ENCODE measurements at places on chromosomes 11 and 22.

- DNase-seq = no peak
These were observed 18.1 kb downstream of the NPAT start for GRCh38 chr11:108204376-108204775.

DNA sequence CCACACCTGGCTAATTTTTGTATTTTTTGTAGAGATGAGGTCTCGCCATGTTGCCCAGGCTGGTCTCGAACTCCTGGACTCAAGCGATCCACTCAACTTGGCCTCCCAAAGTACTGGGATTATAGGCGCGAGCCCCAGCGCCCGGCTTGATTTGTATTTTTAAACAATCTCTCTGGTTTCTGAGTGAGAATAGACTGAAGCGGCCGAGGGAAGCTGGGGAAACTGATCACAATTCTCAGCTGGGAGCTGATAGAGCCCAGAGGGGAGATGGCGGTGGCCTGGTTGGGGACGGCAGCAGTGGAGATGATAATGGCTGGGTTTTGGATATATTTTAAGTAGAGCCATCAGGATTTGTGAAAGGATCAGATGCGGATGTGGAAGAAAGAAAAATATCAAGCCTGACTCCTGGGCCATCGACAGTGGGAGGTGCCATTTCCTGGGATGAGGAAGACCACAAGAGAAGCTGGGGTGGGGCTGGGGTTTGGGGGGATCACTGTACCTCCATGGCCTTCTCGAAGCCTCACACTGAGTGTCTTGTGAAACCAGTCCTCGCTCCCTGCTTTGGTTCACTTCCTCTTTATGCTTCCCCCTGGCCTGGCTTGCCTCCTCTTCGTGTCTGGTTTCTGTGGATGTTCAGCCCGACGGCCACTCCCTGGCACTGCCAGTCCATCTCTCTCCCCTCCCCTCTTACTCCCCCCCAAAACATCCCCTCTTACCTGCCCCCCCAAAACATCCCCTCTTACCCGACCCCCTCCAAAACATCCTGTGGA, 51.9 kb downstream of the IGLL1 start:
- no peak for DNase-seq

- DNase-seq = no peak
These were observed 10.0 kb downstream of the CARD10 start for GRCh38 chr22:37509059-37509860.

GRCh38 chr11:83970061-83970671, 684.0 kb upstream of the CCDC90B start:
- no peak for DNase-seq

- DNase-seq = no peak
These were observed 15.6 kb upstream of the NECTIN1 start for GRCh38 chr11:119744577-119744976.

DNA sequence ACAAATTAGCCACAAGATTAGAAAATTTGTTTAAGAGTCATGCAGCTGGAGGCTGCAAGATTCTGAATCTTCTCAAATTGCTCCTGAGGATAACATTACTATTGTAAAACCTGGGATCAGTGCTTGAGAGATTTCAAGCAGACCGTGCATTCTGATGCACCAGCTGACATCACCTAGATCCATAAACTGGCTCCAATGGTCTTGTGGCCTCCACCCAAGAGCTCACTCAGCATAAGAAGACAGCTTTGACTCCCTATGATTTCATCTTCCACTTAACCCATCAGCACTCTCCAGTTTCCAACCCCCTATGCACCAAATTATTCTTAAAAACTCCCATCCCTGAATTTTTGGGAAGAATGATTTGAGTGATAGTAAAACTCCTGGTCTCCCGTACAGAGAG, 1007.9 kb upstream of the TENM4 start:
- no peak for DNase-seq

DNA sequence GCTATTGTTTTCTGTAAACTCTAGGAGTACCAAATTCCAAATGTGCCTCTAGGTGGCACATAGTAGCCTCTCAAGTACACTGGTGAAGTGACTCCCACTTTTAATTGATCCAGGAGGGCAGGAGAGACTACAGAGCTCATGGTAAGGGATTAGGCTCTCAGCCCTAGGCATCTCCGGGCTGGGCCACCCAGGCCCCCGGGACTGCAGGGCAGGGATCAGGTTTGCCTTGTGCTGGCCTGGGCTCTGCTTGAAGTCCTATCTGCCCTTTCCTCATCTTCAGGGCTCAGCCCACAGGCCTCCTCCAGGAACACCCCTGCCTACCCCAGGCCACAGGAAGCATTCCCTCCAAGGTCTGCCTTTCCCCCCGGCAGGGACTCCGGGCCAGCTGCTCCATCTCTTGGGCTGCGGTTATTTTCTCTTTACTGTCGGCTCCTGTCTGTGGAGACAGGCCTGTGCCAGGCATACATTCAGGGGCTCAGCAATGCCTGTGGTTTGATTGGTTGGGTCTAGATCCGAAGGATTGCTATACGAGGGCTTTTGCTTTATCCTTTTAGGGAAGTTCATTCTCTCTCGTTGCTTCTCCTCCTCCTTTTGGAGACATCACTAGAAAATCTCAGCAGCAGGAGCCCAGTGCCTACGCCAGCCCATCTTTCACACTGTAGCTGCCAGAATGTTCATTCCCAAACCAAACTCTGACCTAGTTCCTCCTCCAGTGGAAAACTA, 32.8 kb downstream of the PARVA start:
- no peak for DNase-seq

GRCh38 chr11:93248602-93249001, 50.8 kb upstream of the SLC36A4 start:
- DNase-seq = no peak

DNA sequence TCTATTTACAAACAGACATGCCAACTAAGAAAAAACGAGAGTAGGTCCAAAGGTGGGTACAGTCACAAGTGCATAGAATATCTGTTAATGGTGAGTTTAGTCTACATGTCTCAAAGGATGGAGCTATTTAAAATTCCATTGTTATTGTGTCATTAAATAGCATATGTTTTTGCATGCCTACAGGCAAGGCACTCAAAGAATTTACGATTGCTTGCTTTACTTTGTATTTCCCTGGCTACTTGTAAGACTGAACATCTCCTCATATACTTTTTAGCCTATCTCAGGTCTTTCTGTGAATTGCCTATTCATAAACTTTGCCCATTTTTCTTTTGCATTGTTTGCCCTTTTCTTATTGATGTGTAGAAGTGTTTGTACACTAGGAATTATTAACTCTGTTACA, 39.7 kb downstream of the DEUP1 start:
- no peak for DNase-seq

Data from amniotic stem cell (primary cell).